ENCODE measurements at places on chromosomes 6 and 20.

GRCh38 chr20:20204256-20204655, 151.9 kb downstream of the CFAP61 start:
- no peak for DNase-seq

DNA sequence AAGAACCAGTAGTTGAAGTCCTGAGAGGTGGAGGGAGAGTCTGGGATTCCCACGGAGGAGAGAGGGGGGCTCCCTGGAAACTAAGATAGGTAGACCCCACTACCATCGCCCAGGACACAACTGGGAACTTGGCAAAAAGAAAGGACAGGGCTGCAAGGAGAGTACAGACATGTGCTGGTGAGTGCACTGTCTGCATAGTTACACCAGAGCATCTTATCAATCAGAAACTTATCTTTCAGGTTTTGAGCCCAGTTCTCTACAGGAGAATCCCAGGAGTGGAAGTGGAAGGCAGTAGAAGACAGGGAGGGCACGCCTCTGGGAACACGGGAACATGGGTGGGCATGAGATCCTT, 12.2 kb downstream of the NFKBIL1 start:
- no peak for DNase-seq

- DNase-seq, result no peak
Measured at GRCh38 chr20:41390889-41391288, 24.3 kb upstream of the EMILIN3 start.

GRCh38 chr6:73452107-73452461, at the start of gene CGAS:
Gene CGAS (minus strand): TSS chr6:73452297. CDS start chr6:73452181, 116 bp downstream.
- DNase-seq, result peak; percentile 71

DNA sequence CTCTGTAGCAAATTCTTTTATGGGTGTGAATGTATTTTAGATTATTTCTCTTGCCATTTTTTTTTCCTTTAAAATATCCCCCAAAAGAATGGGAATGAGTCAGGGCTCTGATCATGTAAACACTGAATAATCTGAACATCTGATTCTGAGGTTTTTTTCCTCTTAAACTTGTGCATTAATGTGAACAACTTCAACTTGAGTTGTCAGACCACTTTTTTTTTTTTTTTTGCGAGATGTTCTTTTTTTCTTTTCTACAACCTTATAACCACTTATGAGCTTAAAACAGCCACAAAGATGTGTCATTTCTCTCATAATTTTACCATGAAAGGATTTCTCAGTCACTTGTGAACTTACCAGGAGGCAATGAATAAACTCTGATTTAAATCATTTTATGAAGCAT, 85.3 kb downstream of the TBC1D7 start:
- DNase-seq, result no peak

DNA sequence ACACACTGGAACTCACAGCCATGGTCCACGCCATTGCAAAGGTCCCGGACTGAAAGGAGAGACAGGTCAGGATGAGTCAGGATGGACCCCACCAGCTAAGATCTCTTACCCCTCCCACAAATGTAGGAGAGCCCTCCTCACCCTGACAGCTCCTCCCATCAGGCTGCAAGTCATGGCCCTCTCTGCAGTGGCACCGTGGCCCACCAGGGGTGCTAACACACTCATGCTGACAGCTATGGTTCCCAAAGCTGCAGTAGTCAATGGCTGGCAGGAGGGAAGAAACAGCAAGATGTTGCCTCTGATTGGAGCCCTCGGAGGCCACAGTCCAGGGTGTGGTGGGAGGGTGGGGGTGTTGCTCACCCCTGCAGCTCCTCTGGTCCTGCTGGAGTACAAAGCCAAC, 5.7 kb upstream of the RBPJL start:
- peak; percentile 47 for DNase-seq

DNA sequence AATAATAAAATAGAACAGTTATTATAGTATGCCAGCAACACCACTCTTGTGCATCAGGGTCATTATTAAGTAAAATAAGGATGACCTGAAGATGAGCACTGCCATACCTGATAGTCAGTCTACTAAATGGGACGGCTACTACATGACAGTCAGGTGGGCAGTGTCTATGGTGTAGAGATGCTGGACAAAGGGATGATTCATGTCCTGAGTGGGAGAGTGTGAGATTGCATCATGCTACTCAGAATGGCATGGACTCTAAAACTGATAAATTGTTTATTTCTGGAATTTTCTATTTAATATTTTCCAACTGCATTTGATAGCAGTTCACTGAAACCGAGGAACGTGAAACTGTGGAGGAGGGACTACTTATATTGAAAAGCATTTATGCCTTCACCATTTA, 38.8 kb downstream of the SNX9 start:
- DNase-seq, result no peak

All from stimulated activated CD4-positive, alpha-beta T cell treated with anti-CD3 and anti-CD28 coated beads, Interleukin-2, amount 100 ng/mL, for 48 hours (primary cell).